ENCODE measurements at places on chromosomes 7 and 10.

DNA sequence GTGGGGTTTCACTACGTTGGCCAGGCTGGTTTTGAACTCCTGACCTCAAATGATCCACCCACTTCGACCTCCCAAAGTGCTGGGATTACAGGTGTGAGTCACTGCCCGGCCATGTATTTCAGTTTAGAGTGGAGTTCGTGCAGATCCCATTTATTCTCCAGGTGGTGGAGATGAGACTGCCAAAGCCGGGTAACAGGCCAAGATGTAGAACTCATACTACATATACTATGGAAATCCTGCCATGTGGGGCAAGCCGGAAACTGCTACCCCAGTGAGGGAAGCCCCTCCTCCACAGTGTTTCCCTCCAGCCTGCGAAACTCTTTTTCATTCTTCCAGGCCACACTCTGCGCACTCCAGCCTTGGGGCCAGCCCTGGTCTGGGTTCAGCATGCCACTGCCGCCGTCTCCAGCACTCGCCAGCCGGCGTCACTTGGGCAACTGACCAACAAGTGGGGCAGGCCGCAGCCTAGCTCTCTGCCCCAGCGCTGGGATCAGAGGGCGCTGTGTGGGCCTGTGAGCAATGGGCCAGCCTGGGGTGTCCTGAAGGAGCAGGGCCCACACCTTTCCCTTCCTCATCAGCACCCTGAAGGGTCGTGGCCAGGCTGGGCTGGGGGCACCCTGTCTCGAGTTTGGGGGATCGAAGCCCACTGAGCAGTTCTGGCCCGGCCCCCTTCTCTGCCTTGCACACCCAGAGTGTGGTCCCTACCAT lies 122.0 kb downstream of the TRRAP start:
- no peak for DNase-seq

DNA sequence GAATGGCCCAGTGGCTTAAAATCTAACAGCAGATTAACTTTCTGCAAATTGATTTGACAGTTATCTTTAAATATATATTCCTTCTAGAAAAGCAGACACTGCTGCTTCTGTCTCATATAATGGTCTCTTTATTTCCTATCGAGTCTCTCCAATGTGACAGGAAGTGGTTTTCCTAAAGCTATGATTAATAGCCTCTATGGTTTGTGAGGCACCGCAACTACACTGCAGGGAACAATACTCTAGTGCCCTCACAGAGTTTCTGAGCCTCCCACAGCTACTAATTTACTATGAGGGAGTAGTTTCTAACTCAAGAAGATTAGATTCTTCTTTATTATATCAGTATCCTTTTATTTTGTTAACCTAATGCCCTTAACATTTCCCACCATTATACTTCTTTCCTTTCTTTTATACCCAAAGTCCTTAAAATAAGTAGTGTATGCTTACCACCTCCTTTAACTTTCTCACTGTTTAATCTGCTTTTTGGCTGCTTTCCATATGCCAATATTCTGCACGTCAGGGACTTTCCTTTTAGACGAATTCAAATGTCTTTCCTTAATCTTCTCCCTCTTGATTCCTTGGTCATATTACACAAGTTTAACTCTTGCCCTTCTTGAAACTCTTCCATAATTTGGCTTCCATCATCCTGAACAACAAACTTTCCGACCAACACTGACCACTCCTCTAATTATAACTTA lies 23.8 kb upstream of the AHR start:
- DNase-seq = peak; percentile 51

- no peak for DNase-seq
These were observed 48.1 kb upstream of the LRGUK start for GRCh38 chr7:134078991-134079390.

GRCh38 chr10:123227706-123228105 lies 73.5 kb downstream of the BUB3 start:
- no peak for DNase-seq

GRCh38 chr7:31029251-31030042 lies 22.7 kb upstream of the ADCYAP1R1 start:
- DNase-seq = no peak

- DNase-seq = no peak
These were observed 141.5 kb upstream of the CAV2 start for GRCh38 chr7:116357781-116358670.

DNA sequence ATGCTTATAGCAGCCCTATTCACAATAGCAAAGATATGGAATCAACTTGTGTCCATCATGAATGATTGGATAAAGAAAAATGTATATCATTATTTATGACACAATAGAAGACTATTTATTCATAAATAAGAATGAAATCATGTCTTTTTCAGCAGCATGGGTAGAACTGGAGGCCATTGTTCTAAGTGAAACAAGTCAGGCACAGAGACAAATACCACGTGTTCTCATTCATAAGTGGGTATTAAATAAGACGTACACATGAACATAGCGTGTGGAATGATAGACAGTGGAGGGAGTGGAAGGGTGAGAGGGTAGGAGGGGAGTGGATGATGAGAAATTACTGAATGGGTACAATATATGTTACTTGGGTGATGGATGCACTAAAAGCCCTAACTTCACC lies 762.4 kb downstream of the REEP3 start:
- no peak for DNase-seq

- no peak for DNase-seq
These were observed 548.0 kb downstream of the TCERG1L start for GRCh38 chr10:130763491-130763890.

- DNase-seq = no peak
These were observed 50.1 kb upstream of the RASGEF1A start for GRCh38 chr10:43316988-43317387.

- DNase-seq = no peak
These were observed 38.4 kb upstream of the ABCB4 start for GRCh38 chr7:87513735-87514335.

GRCh38 chr10:34916314-34916713 lies 101.2 kb upstream of the PARD3 start:
- no peak for DNase-seq

DNA sequence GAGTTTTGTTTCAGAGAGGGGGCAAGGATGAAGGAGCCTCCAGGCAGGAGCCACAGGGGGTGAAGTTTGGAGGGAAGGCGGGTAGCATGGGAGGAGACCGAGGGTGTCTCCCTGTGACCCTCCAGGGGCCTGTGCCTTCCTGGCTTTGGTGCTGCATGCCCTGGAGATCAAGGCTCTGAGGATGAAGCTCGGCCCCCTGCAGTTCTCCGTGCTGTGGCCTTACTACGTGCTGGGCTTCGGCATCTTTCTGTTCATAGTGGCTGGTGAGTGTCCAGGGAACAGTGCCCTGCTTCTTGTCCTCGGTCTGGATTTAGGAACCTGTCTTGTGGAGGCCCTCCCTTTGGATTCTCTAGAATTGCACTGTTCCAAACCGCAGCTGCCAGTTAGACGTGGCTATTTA lies 9.2 kb upstream of the ZSCAN25 start:
- no peak for DNase-seq

DNA sequence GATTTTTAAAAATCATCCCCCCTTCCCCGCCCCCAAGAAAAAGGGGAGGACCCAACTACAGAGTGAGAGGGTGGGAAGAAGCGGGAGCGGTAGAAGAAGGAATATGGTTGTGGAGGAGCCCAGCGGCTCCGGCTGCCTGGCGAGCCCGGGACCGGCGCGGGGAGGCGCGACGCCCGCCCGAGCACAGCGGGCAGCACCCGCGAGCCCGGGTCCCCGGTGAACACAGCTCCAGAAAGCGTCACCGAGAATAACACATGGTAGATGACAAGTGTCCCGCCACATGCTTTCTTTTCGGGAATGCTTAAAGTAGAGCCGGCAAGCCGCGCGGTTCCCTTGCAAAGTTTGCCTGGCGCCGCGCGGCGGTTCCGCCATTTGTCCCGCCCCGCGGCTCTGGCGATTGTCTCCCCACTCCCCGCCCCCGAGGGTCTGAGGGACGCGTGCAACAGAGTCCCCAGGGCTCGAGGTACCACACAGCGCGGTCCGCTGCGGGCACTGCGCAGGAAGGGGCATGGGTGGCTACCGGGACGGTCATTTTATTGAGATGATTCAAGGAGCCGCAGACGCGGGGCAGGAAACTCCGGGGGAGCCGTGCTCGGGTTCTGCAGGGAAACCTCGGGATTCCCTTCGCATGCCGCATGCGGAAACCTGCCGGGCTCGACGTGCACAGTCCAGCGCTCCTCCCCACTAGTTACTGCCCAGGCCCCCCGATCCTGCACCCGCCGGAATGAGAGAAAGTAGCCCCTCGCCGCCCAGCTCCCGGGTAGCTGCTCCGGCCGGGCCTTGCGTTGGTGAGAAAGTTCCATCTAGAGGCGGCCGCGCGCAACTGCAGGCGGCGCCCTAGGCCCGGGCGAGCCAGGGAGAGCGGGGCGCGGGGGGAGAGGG lies 781 bp upstream of the GRM8 start:
- peak; percentile 66 for DNase-seq

GRCh38 chr7:104980841-104981671 lies 32.9 kb upstream of the KMT2E start:
- DNase-seq = peak; percentile 21

- no peak for DNase-seq
These were observed 163.5 kb upstream of the ZMIZ1 start for GRCh38 chr10:78905015-78905956.

DNA sequence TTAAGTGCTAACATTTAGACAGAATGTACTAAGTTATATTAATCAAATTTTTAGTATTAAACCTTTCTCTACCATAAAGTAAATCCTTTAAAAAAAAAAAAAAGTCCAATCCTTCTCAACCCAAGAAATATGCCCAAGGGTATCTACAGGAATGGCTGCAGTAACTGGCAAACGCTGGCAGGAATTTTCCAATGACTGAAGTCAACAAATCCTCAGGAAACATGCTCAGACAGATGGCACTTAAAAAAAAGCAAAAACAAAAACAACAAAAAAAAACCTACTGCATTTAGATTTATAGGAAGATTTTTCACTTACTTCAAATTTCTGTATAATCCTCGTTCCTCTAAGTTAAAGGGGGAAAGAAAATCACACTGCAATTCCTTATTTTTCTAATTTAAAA lies 666 bp downstream of the SVIL start:
- DNase-seq = no peak

DNA sequence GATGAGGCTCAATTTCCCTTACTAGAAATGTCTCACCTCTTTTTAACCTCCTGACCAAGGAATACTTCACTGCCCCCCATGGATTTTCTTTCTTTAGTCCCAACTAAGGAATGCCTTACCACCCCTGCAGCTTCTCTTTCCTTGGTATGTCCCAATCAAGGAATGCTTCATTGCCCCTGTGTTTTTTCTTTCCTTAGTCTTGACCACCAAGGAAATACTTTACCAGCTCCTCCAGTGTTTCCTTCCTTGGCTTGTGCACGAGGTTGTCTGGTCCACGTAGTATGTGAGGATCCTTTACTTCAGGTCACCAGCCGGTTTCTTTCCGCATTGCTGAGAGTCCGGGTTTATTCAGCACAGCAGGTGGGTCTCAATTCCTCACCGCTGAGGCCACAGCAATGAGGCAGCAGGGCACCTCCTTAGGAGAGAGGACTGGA lies 59.3 kb downstream of the CYP2C9 start:
- DNase-seq = no peak

- DNase-seq = no peak
These were observed 137.4 kb downstream of the MDFIC start for GRCh38 chr7:115059321-115059720.

- no peak for DNase-seq
These were observed 66.2 kb downstream of the RHOBTB1 start for GRCh38 chr10:60877777-60878120.

Data from activated CD8-positive, alpha-beta T cell treated with anti-CD3 and anti-CD28 coated beads, Interleukin-2, amount 10 ng/mL, durations not matched to agents 7 days and 5 days (primary cell).